NCI-H1417 (cell line): ENCODE measurements at places on chromosomes 12 and 14.

- no peak for DNase-seq
Measured at GRCh38 chr14:60272177-60272576, 23.2 kb downstream of the PPM1A start.

DNA sequence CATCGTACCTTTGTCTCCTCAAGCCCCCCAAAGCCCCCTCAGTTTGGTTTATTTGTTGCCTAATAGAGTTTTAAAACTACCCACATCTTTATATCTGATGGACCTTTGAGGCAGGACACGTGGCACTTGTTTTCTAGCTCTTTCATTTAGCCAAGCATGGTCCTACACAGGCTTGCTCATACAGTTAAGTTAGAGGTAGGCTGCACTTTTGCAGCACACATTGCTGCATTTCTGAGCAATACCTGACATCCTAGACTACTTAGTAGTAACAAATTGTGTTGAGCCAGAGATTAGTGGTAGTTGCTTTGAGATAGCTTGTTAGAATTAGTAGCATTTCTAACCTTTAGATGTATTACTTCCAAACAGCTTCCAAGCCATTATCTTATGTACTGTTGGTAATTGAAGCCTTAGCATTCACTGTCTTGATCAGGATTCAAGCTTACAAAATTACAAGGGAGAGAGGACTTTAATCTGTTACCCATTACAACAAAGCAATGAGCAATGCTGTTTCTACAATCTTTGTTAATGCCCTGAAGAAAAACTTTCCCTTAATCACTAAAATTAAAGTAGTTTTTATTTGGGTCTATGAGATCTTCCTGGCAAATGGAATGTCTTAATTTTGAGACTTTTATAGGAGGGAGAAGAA, 96.6 kb downstream of the WNK1 start:
- DNase-seq, result no peak

GRCh38 chr12:110733089-110733715, 9.5 kb downstream of the PPP1CC start:
- DNase-seq, result no peak

GRCh38 chr12:117069926-117070900, 29.0 kb downstream of the TESC start:
- DNase-seq, result no peak

- no peak for DNase-seq
Measured at GRCh38 chr12:53624956-53625355, 1.2 kb downstream of the ATF7 start.

GRCh38 chr12:109987615-109988014, 8.6 kb downstream of the GIT2 start:
- no peak for DNase-seq

- DNase-seq, result peak; percentile 73
Measured at GRCh38 chr12:51028126-51028812, 2.1 kb upstream of the SLC11A2 start.

GRCh38 chr12:79841248-79841877, 93.5 kb downstream of the PPP1R12A start:
- DNase-seq, result no peak

GRCh38 chr14:99514552-99515300, 33.5 kb downstream of the CCNK start:
- no peak for DNase-seq

DNA sequence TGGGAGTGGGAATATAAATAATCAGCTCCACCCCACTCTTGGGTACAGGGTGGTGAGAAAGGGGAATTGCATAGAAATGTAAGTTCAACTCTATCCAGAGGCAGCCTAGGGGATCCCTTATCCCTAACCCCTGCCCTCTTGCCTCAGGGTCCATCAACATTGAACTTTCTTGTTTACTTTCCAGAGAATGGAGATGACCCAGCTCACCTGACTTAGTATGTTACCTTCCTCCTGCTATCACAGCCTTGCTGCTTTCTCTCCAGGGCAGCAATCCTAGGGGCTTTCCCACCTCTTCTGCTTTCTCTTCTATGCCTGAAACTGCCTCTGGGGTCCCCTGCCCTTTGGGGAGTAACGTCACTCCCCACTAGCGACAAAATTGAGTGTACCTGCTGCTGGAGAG, 2.7 kb downstream of the LRP1 start:
- no peak for DNase-seq
